GM13976 (cell line): ENCODE measurements at places on chromosomes 16 and 17.

DNA sequence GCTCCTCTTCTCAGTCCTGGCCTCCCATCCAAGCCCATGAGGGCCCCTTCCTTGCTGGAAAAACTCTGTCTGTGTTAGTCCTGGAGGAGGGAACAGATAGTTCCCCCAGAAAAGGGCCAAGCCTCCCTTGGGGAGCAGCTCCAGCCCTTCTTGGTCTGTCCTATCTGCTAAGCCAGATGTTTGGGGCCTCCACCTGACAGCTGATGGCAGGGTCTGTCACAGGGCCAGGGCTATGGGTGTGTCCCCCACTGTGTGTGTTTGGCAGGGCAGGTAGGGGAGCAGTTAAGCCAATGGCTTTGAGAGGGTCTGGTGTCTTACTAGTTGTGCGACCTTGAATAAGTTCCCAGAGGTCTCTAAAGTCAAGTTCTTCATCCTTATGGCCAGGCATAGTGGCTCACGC lies 13.6 kb upstream of the SLC4A1 start:
- DNase-seq: no peak

DNA sequence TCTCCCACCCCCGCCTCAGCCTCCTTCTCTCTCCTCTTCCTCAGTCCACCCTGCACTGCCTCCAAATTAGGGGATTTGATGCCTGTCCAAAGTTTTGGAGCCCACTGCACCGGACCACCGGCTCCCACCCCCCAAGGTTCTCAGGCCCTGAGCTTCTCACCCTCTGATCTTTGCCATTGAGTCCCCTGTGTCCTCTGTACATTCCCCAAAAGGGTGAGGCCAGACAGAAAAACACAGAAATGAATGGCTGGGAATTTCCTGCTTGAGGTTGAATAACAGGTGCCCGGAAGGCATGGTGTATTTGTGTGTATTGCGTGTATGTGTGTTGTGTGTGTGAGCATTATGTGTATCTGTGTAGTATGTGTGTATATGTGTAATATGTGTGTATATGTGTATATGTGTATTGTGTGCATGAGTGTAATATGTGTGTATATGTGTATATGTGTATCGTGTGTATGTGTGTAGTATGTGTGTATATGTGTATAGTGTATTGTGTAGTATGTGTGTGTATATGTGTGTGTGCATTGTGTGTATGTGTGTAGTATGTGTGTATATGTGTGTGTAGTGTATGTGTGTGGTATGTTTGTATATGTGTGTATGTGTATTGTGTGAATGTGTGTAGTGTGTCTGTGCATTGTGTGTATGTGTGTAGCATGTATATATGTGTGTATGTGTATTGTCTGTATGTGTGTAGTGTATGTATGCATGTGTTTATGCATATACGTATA lies 16.0 kb upstream of the CCL17 start:
- no peak for DNase-seq

GRCh38 chr17:9107527-9107926 lies 86.2 kb downstream of the NTN1 start:
- no peak for DNase-seq

GRCh38 chr17:19278729-19279128 lies 41.6 kb downstream of the EPN2 start:
- DNase-seq: no peak

GRCh38 chr17:6558276-6558675 lies 1.9 kb upstream of the PITPNM3 start:
- no peak for DNase-seq

DNA sequence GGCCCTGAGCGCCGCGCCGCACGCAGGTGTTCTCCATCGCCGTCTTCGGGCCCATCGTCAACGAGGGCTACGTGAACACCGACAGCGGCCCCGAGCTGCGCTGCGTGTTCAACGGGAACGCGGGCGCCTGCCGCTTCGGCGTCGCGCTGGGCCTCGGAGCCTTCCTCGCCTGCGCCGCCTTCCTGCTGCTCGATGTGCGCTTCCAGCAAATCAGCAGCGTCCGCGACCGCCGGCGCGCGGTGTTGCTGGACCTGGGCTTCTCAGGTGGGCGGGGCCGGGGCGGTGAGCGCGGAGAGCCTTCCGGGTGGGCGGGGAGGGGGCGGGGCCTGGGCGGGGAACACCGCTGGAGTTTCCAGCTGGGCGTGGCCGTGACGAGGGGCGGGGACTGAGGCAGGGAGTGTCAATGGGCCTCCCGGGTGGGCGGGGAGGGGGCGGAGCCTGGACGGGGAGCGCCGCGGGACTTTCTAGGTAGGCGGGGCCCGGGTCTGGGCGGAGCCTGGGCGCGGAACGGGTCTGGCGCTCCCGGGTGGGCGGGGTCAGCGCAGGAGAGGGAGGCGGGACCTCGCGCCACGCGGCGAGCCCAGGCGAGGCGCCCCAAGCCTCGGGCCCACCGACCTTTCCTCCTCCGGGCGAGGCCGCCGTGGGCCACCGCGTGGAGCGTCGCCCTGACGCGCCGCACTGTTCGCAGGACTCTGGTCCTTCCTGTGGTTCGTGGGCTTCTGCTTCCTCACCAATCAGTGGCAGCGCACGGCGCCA lies 2.4 kb downstream of the SYNGR3 start:
- DNase-seq: peak; percentile 100

DNA sequence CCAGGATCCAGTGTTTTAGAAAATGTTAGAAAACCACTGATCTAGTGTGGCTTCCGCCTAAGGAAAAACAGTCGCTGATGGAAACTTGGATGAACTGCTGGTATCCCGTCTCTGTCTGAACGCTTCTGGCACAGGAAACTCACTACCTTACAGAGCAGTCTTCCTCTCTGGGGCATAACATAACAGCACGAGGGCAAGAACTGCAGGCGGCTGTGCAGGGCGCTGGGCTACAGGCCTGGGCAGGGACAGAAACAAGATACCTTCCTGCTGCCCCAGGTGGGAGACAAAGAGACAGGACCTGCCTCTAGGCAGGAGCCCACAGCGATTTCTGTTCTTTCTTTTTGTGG lies 10.5 kb downstream of the MXRA7 start:
- no peak for DNase-seq

- no peak for DNase-seq
Observed at GRCh38 chr17:5485270-5486205, at the start of gene DERL2. DERL2 (minus strand) TSS chr17:5486178; CDS start chr17:5486161, 17 bp downstream.

DNA sequence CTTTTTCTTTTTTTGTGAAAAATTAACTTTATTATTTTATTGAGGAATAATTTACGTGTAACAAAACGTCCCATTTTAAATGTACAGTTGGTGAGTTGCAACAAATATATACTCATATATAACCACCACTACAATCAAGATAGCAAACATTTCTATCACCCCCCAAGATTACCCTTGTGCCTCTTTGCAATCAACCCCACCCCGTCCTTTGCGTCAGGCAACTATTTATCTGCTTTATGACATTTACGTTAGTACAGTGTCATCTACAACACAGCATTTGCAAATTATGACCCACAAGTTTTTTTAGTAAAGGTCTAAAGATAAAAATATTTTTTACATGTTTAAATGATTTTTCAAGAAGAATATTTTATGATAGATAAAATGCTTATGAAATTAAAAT lies 485.6 kb upstream of the SOX9 start:
- DNase-seq: no peak

DNA sequence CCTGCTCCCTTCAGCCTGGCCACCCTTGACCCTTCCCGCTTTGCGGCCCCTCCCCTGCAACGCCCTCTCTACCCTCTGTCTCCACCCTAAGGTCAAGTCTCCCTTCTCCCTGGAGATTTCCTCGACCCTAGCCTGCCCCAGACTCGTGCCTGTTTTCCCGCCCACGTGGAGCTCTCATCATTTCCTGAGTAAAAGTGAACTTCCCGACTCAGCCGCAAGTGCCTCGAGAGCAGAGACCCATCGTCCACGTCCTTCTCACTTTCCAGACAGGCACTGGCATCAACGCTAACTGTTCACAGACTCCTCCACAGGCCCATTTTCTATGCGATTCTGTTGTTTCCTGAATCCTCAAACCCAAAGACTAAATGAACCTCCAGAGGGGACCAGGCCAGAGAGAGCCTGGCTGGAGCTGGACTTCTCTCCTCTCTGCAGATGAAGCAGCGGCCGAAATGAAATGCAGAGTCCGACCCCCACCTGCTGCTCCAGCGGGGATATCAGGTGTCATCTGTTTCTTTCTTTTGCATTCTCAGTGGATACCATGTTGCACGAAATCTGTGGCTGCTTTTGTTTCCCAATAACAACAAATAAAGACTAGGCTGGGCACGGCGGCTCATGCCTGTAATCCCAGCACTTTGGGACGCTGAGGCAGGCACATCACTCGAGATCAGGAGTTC lies 52.5 kb downstream of the RTN4RL1 start:
- DNase-seq: no peak

DNA sequence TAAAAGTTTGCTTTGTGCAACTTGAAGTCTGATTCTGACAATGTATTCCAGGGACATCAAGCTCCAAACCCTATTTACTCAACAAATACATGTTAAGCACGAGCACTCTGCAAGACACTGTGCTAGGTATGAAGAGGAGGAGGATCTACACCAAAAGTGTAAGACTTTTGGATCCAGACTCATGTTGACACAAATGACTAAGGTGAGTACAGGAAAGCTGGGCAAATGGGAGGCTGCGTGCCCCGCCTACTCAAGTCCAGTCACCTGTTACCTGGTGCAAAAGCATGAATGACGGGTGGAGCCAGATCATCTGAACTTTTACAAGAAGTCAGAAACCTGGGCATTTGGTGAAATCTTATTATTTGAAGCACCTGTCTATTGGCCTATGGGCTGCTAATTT lies 120.7 kb downstream of the ABCC12 start:
- no peak for DNase-seq

DNA sequence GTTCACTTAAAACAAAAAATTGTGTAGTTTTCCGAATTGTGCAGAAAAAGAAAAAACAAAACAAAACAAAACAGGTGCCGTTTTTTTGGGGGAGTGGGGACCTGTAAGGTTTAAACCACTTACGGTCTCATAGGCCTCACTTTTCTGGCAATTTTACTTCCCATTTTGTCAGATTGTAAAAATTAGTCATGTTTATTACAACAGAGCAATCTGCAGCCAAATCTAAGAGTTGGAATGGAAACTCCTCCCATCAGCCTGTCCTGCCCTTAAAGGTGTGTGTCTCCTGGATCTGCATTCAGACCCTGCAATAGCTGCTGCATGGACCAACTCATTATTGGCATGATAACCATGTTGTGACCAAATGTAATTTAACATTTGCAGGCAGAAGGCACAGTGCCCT lies 8.2 kb upstream of the SALL1 start:
- DNase-seq: no peak

GRCh38 chr17:16267174-16267573 lies 50.2 kb downstream of the PIGL start:
- DNase-seq: no peak

GRCh38 chr17:72107100-72107499 lies 13.7 kb upstream of the SOX9 start:
- no peak for DNase-seq

DNA sequence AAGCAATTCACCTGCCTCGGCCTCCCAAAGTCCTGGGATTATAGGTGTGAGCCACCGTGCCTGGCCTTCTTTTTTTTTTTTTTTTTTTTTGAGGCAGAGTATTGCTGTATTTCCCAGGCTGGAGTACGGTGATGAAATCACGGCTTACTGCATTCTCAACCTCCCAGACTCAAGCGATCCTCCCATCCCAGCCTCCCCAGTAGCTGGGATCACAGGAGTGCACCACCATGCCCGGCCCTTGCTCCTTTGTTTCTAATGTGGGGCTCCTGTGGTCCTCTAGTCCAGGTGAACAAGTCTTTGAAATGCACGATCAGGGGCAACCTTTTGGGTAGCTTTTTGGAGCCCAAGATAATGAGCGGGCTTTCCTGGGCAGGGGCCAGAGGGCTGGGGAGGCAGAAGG lies 23.2 kb downstream of the CMIP start:
- DNase-seq: no peak

DNA sequence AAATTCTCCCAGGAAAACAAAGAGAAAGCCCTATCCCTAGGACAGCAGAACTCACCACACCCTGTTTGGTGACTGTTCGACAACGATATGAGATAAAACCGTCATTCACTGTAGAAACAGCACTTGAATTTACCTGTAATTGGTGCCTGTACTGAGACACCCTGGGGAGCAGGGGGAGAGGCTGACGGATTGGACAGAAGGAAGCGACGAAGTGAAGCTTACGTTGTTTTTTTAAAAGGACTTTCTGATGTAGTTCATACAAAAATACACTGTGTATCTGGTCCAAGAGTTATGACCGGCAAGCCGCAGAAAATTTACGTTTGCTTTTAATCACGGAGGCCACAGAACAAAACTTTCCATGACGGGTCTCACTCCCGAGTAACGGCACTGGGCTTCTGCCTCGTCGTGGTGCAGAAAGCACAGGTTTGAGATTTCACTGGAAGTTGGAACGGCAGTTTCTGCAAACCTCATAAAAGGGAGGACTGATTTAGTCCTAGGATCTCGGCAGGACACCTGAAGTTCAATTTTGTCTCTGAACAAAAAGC lies 9.7 kb downstream of the NXN start:
- DNase-seq: no peak

GRCh38 chr17:32355649-32356377 lies 5.9 kb downstream of the ZNF207 start:
- DNase-seq: no peak

DNA sequence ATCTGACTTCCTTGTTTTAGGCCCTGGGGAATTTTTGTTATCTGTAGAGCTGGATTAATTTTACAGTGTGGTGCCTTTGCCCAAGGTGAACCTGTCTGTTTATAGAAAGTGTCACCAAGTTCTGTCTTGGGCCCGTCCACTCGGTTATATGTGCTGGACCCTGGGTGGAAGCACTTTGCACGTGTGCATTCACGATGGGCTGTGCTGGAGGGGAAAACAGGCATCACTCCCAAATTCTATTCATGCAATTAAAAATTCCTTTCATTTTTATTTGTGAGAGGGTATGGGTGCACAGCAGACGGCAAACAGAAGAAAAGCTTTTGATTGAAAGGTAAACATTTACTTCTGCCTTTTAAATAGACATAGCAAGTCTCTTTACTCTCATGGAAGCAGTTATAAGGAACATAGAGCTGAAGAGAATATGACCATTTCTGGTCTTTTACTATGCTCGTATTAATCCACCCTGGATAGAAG lies 101.2 kb downstream of the WWOX start:
- DNase-seq: no peak

DNA sequence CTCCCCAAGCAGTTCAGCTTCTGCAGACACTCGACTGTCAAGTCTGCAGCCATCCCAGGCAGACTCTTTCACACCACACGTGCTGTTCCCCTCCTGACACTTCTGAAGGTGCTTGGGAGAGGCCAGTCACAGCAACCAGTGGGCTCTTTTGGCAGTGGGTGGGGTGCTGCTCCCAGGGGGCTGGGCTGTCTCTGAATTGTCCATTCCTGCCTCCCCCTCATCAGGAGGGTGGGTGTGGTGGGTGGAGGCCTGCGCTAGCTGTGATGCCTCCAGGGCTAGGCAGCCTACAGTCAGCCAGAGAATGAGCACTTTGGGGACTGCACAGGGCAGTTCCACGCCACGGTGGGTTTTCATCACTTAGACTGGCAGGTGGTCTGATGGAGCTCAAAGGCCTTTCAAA lies 10.3 kb downstream of the STARD3 start:
- no peak for DNase-seq

GRCh38 chr16:53266156-53266555 lies 168.1 kb upstream of the RBL2 start:
- no peak for DNase-seq
